Stimulated activated CD8-positive, alpha-beta memory T cell treated with anti-CD3 and anti-CD28 coated beads, Interleukin-4, amount 100 ng/mL, for 1 hour (primary cell): ENCODE measurements at places on chromosomes 7 and 10.

GRCh38 chr7:44486001-44486400 lies 4.5 kb downstream of the NUDCD3 start:
- no peak for DNase-seq

GRCh38 chr7:80213814-80214213 lies 79.2 kb downstream of the GNAI1 start:
- DNase-seq: no peak

DNA sequence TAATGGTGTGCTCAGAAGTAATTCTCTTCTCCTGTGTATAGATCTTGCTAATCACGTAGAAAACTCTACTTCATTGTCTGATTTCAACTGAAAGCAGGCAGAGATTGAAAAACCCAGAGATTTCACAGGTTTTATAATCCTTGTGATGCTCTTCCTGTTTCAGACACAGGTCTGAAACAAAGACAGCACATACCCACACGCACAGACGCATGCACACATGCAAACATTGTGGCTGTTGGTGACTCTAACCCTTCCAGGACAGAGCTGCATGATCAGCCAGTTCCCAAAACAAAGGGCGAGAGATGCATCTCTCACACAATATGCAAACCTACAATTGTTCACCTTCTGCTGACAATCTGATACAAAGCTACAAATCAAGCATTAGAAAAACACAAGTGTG lies 11.1 kb upstream of the TFEC start:
- DNase-seq: no peak

- no peak for DNase-seq
Observed at GRCh38 chr7:45067582-45067981, 21.2 kb downstream of the NACAD start.

DNA sequence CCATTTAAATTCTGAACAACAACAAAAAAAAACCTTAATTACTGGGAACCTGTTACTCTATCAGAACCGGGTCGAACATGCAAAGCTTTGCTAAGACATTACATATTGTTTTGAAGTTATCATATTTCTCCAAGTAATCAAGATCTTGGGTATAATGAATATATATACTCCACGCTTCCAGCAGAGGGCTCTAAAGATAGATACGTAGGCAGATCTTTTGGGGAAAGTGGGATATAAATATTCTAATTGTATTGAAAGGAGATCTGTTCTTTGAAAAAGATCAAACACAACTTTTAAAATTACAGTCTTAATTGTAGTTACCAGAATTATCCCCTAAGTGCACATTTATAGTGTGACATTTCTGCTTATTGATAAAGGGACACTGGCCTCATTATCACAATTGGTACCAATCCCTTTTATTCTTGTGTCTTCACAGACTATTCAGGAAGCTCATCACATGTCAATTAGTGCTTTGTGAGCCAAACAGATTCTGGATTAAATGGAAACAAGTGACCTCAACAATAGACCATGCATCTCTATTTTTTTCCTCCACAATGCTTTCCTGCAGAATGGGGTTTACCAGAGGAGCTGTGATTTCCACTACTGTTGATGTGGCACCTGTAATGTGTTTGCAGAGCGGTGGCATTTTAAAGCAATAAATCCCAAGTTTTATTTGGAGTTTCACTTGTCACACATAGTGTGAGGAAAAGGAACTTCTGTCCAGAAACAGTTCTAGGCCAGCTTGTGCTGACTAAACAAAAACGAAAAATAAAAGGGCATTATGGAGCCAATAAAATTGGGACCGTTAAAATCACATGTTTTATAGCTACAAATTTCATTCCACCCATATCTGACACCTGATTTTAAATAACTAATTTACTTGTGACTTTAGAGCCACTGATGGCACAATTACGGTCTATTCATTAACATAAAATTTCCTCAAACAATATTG lies 122.4 kb downstream of the CTTNBP2 start:
- DNase-seq: no peak

DNA sequence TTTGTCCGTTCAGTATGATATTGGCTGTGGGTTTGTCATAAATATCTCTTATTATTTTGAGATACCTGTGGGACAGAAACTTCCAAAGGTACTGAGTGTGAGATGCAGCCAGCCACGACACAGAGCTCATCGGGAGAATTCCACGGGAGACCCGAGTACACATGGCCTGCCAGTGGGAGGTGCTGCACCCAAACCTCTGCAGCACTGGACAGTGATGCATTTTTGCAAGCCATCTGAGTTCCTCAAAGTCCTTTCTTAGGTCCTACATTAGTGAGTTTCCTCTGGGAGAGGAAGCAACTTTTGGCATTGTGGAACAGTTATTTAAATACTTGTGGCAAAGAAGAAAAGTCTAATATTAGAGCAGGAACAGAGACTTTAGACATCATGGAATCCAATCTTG lies 77.5 kb downstream of the ARID5B start:
- DNase-seq: no peak

GRCh38 chr7:157271991-157272324 lies 64.8 kb upstream of the DNAJB6 start:
- DNase-seq: no peak

GRCh38 chr7:93823621-93824020 lies 66.9 kb downstream of the TFPI2 start:
- no peak for DNase-seq

GRCh38 chr7:155763691-155764437 lies 48.4 kb downstream of the SHH start:
- peak; percentile 15 for DNase-seq

DNA sequence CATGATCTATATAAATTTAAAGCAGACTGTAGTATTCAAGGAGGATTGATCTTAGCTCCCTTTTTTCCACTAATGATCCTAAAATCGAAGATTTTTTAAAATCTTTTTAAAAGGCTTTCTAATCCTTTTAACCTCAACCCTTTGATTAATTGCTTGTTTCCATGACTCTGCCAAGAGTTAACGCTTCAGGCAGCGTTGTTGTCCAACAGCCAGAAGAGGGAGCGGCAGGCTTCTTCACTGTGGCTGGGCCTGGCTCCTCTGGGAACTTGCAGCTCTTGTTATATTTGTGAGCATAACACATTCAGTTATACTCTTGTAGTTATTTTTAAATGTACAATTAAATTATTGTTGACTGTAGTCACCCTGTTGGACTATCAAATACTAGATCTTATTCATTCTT lies 26.3 kb downstream of the CRCP start:
- DNase-seq: no peak

- DNase-seq: no peak
Observed at GRCh38 chr10:56624082-56624481, 263.0 kb upstream of the ZWINT start.

GRCh38 chr7:157320608-157320980 lies 16.2 kb upstream of the DNAJB6 start:
- no peak for DNase-seq

- no peak for DNase-seq
Observed at GRCh38 chr10:30758338-30758737, 128.8 kb upstream of the LYZL2 start.

- DNase-seq: peak; percentile 70
Observed at GRCh38 chr10:17229967-17230682, 2.1 kb downstream of the VIM start.

GRCh38 chr10:44811072-44811471 lies 100.1 kb upstream of the TMEM72 start:
- no peak for DNase-seq

- DNase-seq: no peak
Observed at GRCh38 chr10:4865945-4866661, 40.1 kb downstream of the AKR1E2 start.

GRCh38 chr7:111145472-111145871 lies 54.5 kb downstream of the LRRN3 start:
- DNase-seq: no peak

DNA sequence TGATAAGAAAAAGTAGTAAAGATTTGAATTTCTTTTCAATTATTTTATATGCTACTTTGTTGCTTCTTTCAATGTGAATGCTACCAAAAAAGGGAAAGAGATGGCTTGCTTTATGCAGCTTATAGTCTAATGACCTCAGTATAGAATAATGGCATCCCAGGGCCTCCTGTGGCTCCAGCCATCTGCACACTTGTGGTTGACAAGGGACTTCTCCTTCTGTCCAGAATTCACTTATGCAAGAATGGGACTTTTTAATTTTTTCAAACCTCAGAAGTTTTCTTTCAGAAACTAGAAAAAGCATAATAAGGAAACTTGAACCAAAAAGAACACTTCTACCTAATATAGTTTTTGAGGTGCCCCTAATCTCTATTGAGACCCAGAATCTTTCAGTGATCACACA lies 310.9 kb downstream of the CTNNA3 start:
- no peak for DNase-seq

DNA sequence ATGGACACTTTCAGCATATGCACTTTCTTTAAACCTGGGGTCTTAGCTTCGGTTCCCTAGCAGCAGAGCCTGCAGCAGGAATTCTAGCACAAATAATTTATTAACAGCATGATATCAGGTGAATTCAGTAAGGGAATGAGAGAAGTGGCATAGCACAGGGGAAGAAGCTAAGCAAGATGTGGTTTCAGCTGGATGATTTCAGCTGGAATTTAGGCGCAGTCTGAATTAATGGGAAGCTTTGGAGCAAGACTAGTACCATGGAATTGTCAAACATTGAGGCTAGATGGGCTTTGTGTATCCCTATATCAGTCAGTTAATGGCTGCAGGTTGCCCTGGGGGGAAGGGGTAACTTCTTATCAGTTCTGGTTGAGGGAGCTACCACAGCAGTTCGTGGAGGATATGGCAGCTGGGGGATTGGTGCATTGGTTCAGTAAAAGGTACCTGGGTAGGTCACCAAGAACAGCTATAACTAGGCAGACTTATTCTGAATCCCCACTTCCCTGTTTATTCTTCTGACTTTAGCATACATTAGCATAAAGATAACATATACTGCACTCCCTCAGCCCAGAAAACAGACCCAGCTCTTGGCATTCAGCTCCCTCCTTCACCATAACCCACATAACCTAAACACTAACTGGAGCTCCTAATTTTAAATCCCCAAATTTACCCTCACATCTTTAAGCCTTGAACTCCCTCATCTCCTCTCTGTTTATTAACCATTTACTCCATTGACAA lies 46.8 kb upstream of the NAMPT start:
- DNase-seq: no peak

DNA sequence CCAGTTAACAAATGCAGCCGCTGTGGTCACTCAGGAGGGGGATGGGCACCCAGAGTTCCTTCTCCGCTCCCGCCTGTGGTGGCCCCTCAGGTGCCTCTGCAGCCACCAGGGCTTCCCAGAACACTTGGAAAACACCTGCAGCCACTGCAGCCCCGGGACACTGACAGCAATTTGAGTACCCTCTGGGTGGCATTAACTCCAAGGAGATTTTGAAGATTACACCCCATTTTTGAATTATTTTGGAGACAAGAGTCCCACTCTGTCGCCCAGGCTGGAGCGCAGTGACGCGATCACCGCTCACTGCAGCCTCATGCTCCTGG lies 32.2 kb downstream of the IL15RA start:
- no peak for DNase-seq

GRCh38 chr7:25308246-25308645 lies 80.0 kb upstream of the NPVF start:
- no peak for DNase-seq

DNA sequence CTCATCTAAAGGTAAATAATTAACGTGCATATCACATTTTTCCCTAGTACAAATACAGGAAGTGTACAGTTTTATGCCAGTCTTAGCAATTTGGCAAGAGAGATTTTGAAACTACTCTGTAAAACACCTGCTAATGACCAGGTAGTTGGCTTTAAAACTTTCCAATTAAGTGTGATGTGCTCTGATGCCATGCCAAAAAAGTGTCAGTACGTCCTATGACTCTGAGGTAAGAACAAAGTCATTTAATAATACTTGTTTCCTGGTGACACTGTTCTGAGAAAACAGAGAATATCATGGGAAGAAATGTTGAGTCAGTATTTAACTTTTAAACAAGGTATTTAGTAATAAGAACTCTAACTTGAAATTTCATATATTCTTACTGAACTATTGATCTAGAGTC lies 9.6 kb downstream of the PDZD8 start:
- no peak for DNase-seq

DNA sequence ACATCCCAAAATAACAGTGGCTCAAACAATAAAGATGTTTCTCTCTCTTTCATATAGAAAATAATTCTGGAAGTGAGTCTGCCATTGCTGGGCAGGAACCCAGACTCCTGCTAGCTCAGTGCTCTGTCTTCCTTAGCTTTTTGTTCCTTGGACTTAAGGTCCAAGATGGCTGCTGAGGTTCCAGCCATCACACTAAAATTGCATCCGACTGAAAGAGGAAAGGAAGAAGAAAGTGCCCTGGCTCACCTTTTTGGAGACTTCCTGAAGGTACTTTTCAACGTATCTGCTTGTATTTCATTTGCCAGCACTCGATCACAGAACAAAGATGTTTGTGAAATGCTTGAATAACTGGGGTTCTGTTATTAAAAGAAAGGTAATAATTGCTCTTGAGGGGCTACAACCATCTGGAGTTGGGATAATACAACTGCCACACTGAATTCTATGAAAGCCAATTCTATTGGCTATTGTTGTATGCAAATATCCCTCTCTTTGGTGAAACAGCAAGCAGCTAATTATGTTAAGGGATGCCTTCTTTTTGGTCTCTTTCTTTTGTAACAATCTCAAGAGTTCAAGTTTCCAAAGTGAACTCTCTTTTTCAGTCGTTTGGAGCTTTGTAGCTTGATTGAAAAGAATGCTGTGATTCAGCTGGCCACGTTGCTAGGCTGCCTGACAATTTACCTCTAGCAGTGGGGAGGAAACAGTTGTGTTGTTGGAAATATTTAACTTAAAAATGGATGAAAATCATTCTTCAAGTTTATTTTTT lies 83.9 kb downstream of the BAMBI start:
- no peak for DNase-seq

GRCh38 chr10:23031318-23031717 lies 64.1 kb upstream of the MSRB2 start:
- no peak for DNase-seq

GRCh38 chr7:54596747-54597146 lies 54.6 kb downstream of the VSTM2A start:
- no peak for DNase-seq

DNA sequence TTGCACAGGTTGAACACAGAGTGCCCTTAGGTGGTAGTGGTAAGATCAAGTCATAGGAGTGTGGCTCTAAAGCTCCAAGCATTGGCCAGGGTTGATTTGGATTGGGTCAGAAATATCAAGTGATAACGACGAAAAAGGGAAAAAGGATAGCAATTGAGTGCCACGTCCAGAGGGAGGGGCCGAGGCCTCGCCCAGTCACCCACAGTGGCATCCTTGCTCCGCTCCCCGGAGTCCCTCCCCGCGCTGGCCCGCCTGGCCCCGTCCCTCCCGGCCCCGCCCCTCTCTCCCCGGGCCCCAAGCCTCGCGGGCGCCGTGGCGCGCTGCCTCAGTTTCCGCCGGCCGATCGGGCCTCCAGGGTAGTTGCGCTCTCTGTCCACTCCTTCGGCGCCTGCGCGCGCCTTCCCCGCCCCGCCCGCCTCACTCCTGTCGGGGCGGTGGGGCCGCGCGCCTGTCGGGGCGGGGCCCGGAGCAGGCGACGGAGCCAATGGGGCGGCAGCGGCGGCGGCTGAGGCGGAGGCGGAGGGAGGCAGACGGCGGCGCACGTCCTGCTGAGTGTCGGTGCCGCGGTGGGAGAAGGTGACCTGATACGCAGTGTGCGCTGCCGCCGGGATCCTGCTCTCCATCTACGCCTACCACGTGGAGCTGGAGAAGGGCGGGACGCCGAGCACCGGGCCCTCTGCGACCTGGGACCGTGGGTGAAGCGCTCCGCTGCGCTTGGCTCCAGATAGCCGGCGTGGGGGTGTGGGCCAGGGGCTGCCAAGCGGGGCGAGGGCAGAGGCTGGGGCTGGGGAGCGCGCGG lies 209.1 kb upstream of the ZNF722 start:
- no peak for DNase-seq
